ENCODE measurements at places on chromosomes 6 and 20.

DNA sequence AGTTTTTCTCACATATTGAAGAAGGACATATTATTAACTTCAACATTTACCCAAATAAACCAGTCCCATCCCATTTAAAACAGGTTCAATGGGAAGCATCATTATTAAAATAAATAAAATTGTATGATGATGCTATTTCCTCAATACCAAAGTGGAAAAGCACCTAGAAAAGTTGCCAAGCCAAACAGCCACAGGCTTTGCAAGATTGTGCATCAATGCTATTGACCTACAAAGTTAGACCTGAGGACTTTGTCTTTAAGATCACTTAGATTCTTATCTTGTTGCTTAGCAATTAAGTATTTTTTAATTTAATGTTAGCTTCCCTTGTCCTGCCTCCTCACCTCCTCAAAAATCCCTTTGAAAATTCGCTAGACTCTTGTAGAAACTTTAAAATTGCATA, 132.1 kb downstream of the SAMD5 start:
- DNase-seq = no peak

- peak; percentile 96 for DNase-seq
Measured at GRCh38 chr6:41288030-41288753, 1.7 kb upstream of the TREM1 start.

DNA sequence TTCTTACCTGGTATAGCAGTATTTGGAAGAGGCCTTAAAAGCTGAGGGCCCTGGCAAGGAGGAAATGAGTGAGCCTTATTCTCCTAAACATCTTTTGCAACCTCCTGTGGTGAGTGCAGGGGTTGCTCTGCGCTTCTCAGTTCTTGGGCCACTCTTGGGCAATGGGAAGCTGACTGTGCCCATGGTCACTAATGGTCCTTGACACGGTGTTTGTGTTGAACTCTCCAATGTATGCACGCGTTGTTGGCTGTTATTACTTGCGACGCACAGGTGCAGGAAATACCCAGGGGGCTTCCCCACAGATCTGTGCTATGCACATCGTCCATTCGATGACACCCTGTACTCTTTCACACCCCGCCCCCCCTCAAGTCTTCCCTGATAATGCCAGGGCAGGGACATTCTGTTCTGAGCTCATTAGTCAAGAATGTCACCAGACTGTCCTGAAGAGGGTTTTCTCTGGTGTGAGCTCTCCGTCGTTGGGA, 79.7 kb downstream of the EDN1 start:
- DNase-seq = no peak

DNA sequence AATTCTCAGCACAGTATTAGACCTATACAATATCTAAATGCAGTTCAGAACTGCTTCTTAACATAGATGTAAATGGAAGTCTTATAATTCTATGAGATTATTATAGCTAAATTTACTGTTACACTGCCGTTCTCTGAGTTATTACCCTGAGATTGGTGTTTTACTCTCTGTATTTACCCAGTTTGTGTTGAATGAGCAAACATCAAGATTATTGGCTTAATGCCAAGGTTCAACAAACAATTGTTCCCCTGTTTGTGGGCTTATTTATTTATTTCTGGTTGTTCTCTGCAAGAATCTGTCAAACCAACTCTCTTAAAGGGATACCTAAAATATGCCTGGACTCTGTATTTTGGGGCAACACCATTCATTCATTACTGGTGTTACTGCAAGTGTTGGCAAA, 5.2 kb upstream of the STMND1 start:
- peak; percentile 62 for DNase-seq

- DNase-seq = peak; percentile 61
Measured at GRCh38 chr6:106973836-106974335, 643 bp downstream of the CD24 start.

- DNase-seq = no peak
Measured at GRCh38 chr20:21240394-21240793, 62.7 kb upstream of the XRN2 start.

DNA sequence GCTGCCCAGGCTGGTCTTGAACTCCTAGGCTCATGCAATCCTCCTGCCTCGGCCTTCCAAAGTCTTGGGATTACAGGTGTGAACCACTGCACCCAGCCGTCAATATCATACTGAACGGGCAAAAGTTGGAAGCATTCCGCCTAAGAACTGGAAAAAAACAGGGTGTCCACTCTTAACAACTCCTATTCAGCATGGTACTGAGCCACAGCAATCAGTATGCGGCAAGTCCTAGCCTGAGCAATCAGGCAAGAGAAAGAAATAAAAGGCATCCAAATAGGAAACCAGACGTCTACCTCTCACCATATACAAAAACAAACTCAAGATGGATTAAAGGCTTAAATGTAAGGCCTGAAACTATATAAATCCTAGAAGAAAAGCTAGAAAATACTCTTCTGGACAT, 83.1 kb downstream of the FKBP5 start:
- DNase-seq = no peak

GRCh38 chr20:63469019-63469712, 3.3 kb downstream of the KCNQ2 start:
- no peak for DNase-seq

DNA sequence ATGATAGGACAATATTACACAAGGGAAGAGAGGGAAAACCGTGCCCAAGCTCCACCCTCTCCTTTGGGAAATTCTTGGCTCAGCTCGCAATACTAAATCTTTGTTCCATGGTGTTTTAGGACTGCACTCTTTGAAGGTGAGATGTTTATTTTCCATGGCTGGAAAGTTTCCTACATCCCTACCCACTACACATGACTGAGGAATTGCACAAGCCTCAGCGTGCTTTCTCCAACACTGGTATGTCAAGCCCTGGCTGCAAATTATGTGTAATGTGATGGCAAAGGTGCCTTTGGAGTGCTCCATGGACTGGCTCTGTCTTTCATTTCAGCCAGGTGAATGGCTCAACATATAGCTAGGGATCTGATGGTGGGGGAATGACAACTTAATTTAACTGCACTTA, 134.3 kb downstream of the ISM1 start:
- no peak for DNase-seq

DNA sequence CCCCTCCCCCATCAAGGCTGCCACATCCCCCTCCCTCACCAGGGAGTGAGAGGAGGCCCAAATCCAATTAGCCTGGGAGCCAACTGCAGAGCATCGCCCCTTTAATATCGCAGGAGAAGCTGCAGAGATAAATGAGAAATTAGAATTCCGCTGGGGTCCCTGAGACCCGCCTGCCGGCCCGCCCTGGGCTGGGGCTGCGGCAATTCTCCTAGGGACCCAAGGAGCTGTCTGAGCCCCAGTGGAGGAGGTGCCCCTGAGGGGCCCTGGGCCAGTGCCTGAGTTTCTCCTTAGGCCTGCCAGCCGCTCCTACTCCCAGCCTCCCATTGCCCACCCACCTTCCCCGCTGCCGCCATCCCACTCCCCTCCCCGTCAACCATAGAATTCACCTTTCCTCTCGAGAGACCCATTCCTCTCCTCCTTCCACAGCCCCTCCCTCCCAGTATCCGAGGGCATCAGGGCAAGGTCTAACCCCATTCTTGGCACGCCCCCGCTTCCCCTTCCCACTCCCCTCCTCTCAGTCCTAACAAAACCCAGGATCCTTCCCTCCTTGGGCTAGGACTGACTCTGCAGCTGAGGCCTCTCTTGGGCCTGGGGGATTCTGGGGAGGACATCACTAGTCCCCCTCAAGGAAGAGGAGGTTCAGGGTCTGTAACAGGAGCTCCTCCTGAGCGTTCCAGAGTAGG, 20.0 kb upstream of the CDH22 start:
- no peak for DNase-seq

DNA sequence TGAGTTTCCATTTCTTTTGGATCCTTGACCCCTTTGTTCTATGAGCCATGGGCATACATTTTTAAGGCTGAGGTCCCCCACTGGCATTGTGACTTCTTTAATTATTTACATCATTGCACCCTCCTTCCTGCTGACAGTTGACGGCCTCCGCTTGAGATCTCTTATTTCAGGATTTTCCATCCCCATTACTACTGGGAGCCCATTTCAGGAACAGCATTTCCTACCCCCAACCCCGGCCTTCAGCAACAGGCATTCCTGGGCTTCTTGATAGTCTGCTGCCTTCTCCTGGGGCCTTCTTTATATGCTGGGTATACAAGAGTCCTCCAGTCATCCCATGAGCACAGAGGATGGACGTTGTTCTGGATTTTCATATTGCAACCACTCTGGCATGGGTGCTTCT, 3.8 kb downstream of the ULBP1 start:
- DNase-seq = no peak

DNA sequence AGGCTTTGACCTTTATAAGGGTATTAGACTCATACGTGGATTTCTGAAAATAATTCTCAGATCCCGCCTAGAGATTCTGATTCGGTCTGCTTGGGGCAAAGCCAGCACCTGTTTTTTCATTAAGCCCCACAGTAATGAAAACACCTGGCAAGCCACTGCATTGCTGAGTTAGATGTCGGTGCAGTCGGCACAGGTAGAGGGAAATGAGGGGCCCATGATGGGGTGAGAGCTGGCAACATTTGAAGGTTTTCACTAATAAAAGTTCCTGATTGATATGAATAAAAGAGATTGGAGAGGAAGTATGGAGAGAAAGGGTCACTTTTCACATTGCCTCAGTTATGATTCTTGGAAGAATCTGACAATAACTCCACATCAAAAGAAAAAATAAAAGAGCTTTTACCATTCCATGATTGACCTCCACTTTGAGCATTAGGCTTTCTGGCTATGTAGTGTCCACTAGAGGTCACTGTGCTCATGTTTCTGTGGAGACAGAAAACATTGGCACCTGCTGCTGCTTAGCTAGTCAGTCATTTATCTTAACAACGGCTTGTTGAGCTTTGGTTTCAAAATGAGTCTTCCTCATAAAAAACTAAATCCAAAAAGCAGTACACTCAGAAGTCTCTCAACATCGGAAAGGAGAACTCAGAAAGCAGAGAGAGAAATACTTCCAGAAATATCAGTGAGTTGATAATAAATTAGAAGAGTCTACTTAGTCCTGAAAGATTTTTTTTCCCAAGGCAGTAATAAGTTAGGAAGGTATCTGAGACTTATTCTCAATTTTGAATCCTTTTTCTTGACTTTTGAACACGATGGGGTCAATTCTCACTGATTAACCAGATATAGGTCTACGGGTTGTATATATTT, 53.3 kb upstream of the KLHL31 start:
- DNase-seq = peak; percentile 77

GRCh38 chr6:31272436-31272835, 544 bp upstream of the HLA-C start:
- DNase-seq = no peak

GRCh38 chr6:56346958-56347357, 99.6 kb upstream of the COL21A1 start:
- DNase-seq = no peak

- DNase-seq = no peak
Measured at GRCh38 chr6:139257291-139257690, 34.5 kb downstream of the TXLNB start.

DNA sequence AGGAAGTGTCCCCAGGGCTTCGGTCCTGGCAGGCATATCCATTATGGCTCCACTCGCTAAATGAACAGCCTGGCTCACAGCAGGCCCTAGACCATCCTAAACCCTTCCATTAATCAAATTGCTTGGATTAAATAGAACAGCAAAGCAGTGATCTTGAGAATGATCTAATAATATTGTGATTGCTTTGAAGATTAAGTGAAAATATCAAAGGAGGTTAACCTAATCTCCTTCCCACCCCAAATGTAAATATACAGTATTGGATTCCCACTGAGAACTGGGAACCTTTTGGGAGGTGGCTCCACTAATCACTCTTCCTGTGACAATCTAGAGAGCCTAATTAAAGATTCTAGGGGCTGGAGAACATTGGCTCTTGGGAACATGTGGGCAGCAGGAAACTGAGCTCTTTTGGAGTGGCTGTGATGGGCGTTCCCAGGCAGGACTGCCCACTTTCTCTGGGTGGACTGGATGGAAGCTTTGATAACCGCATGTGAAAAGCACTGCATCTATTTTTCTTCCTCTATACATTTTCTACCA, 68.3 kb upstream of the FRMD1 start:
- no peak for DNase-seq

DNA sequence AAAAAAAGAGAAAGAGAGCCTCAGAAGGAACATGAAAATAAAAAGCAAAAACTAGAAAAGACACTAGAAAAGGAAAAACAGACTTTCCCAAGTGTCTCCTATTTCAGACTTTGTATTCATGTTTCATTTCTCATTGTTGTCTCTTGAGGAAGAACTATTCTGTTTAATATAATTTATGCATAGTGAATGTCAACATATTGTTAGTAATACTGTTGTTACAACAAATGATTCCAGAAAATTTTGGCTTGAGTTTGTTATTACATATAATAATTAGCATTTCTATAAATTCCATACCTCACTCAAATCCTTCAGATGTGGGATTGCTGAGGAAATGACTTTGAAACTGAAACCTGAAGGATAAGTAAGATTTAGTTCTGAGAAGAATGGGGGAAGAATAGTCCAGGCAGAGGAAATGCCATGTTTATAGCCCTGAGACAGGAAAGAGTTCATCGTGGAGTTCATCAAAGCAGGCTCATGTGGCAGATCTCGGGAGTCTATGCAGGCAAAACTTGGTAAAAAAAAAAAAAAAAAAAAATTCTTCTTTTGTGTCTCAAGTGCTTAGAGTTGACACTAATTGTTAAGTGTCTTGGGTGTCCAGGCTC, 53.1 kb upstream of the EIF2S2 start:
- DNase-seq = no peak

- no peak for DNase-seq
Measured at GRCh38 chr6:16136091-16136490, 7.2 kb downstream of the MYLIP start.

- no peak for DNase-seq
Measured at GRCh38 chr6:156771047-156771446, 6.1 kb upstream of the ARID1B start.

DNA sequence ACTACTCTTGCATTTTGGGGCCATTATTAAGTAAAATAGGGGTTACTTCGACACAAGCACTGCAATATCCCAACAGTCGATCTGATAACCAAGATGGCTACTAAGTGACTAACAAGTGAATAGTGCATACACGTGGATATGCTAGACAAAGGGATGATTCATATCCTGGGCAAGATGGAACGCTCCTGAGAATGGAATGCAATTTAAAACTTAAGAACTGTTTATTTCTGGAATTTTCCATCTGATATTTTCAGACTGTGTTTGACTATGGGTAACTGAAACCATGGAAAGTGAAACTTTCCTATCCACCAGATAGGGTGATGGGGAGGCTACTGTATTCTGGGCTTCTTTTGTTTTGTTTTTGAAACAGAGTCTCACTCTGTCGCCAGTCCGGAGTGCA, 66.5 kb downstream of the ILRUN start:
- DNase-seq = no peak

DNA sequence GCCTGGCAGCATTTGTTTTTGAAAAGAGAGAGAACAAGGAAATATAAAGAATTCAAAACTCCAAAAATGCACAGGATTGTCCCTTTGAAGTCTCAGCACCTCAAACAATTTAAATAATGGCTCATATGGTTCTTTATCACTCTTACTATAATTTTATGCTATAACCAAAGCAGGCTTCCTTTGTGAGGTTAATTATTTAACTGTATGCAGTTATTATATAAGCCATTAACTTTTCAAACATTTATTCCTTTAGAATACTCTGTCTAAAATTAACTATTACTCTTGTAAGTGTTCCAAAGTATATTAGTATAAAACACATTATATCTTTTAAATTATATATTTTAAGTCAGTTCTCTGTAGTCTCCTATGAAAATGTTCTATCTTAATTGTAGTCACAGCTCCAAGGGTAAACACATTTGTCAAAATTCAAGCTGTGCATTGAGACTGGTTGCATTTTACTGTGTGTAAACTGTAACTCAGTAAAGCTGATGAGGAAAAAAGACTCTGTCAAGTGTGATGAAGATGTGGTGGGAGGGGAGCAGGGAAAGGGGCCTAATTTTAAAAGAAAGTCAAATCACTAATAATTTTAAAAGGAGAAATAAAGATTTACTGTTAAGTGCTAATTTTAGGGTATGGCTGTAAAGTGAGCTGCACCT, 20.0 kb upstream of the PLAGL1 start:
- no peak for DNase-seq
